ENCODE measurements at places on chromosomes 16 and 17. TPM values are rescaled to one million over a fixed set of nuclear protein-coding genes. Genes with fewer than 3 reads are reported as not detected.

GRCh38 chr17:78381601-78382232, 3.3 kb downstream of the PGS1 start:
- H3K4me3 ChIP-seq = peak overlapping the region; percentile 29
- H3K4me1 ChIP-seq = peaks cover 81% of the 10 kb centered on the region
- H3K36me3 ChIP-seq = peaks cover 3% of the 10 kb centered on the region
- DNase-seq = peak; percentile 81
- peak overlapping the region; percentile 76 for H3K27ac ChIP-seq

The PRAC2 gene
- total RNA-seq = not detected

The HOXB3 gene
- 0.36 TPM for total RNA-seq

DNA sequence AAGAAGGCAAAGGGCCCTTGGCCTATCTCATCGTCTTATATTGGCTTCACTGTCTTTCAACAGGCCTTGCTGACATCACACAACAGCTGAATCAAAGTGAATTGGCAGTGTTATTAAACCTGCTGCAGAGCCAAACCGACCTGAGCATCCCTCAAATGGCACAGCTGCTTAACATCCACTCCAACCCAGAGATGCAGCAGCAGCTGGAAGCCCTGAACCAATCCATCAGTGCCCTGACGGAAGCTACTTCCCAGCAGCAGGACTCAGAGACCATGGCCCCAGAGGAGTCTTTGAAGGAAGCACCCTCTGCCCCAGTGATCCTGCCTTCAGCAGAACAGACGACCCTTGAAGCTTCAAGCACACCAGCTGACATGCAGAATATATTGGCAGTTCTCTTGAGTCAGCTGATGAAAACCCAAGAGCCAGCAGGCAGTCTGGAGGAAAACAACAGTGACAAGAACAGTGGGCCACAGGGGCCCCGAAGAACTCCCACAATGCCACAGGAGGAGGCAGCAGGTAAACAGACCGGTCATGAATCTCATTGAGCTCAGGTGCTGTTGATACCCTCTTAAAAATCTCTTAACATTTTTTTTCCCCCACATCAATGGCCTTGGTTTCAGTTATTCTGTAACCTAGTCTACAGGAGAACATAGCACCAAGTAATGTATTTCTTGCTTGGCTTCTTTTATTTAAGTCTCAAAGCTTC, 64.7 kb downstream of the CDK12 start:
- peaks cover 98% of the 10 kb centered on the region for H3K36me3 ChIP-seq
- H3K27ac ChIP-seq = no peak overlapping the region
- no peak overlapping the region for H3K4me3 ChIP-seq
- no peaks in the 10 kb centered on the region for H3K4me1 ChIP-seq
- DNase-seq = no peak

DNA sequence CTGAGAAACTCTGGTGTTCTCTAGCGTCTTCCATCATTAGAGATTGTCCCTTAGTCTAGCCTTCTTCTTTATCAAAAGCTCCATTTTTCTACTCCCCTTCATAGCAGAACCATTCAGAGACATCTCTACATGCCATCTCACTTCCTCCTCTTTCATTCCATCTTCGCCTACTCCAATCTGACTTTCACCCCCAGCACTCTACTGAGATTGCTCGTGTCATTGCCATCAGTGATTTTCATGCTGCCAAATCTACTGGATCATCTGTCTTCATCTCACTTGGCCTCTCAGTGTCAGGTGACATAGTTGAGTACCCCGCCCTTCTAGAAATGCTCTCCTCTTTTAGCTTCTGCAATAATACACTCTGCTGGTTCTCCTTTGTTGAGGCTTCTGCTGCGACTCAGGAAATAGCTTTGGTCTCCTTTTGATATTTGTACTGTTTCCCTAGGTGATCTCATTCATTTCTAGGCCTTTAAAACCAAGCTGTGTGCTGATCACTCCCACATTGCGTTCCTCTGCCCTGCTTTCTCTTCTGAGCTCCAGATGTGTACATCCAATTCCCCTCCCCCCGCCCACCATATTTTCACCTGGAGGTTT, 119.1 kb downstream of the FTO start:
- peaks cover 9% of the 10 kb centered on the region for H3K4me1 ChIP-seq
- peak; percentile 44 for DNase-seq
- H3K4me3 ChIP-seq = no peak overlapping the region

The CCL8 gene
- total RNA-seq = not detected

DNA sequence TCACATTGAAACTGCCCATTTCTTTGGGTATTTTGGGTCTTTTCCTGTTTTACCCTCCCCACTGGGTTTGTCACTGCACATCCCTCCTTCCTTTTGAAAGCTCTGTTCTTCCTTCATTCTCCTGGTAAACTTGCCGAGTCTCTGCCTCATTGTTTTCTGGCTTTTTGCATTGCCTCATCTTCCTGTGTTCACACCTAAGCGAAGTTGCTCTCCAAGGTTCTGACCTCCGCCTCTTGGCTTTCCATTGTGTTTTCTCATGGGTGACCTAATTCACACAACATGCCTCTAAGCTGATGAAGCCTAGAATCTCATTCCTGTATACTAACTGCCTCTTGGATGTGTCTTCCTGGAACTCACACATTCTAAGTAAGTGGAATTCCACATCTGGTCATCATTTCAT, 1096.1 kb upstream of the EEF2KMT start:
- no peaks in the 10 kb centered on the region for H3K27me3 ChIP-seq
- H3K4me3 ChIP-seq = no peak overlapping the region
- H3K4me1 ChIP-seq = no peaks in the 10 kb centered on the region
- H3K27ac ChIP-seq = no peak overlapping the region
- H3K36me3 ChIP-seq = no peaks in the 10 kb centered on the region
- no peak for DNase-seq

The SPSB3 gene
- total RNA-seq = 87.6 TPM

Data from CD4-positive, alpha-beta T cell (primary cell).